ENCODE measurements at places on chromosomes 2 and 18.

GRCh38 chr2:29207352-29208148 lies 92.3 kb downstream of the CLIP4 start:
- no peak for DNase-seq

DNA sequence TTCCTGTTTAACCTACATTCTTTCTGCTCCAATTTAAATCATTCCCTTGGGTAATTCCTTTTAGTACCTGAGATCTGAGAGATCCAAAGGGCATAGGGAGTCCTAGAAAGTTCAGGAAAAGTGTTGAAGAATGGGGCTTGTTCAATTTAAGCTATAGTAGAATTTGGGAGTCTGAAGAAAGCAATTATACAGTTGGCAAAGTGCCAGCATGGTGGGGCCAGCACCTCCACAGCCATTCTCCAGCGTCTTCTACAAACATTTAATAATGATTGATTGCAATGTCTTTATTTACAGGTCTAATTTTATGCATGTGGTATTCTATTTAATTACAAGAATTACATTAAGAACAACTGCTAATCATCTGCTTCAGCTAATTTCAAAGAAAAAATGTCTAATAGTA lies 957.7 kb upstream of the GYPC start:
- no peak for DNase-seq

GRCh38 chr18:11760498-11761167 lies 71.6 kb downstream of the GNAL start:
- DNase-seq = no peak

GRCh38 chr2:168434146-168434545 lies 21.9 kb upstream of the CERS6 start:
- no peak for DNase-seq

- DNase-seq = no peak
Observed at GRCh38 chr2:121862286-121862685, 106.8 kb downstream of the TSN start.

GRCh38 chr2:62147610-62148301 lies 48.2 kb upstream of the B3GNT2 start:
- no peak for DNase-seq

DNA sequence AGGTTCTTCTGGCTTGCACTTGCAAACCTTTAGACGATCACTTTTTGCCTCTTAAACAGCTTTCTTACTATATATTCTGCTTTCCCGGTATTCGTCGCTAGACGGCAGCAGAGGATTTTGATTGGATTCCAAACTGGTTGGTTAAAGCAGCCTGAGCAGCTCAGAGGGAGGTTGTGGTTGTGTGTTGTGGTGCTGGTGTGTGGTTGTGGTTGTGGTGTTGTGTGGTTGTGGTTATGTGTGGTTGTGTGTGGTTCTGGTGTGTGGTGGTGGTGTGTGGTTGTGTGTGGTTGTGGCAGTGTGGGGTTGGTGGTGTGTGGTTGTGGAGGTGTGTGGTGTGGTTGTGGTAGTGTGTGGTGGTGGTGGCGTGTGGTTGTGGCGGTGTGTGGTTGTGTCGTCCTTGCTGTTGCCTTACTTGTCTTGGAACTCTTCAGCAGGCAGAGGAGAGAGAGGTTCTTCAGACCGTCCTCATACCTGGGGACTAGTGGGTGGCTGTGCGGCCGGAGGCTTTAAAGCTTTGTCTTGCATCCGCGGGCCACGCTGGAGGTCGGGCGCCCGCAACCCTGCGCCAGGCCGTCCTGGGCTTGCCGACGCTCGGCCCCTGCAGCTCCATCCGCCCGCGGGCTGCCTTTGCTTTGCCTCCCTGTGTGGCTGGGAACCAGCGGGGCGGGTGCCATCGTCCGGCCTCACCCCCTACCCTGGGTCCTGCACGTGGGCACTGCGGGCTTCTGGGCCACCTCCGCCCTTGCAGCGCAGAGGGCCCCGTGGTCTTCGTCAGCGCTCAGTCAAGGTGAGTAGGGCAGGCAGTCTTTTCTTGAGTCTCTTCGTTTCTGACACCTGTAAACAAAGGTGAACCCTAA lies 190.8 kb downstream of the ARHGAP28 start:
- peak; percentile 49 for DNase-seq
